ENCODE measurements at places on chromosomes 5 and 9. TPM values are rescaled to one million over a fixed set of nuclear protein-coding genes. Genes with fewer than 3 reads are reported as not detected.

DNA sequence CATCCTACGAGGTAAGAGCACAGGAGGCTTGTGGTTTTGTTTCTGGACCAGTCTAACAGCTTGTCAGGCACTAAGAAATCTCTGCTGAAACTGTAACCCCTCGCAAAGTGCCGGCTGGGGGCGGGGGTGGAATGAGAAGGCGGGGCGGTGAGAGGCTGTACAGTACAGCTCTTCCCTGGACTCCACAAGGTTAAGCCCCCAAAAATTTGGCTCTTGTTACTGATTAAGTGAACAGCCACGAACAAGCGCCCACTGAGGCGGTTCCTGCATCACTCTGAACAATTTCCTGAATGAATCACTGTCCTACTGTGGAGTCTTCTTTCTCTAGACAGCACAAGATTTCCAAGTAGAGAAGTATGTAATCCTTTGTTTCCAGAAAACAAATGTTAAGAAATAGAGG lies 6.8 kb downstream of the FBP2 start:
- no peak overlapping the region for H3K27ac ChIP-seq
- peaks cover 70% of the 10 kb centered on the region for H3K27me3 ChIP-seq
- H3K36me3 ChIP-seq = no peaks in the 10 kb centered on the region
- no peak for DNase-seq

- no peak overlapping the region for H3K4me3 ChIP-seq
- no peaks in the 10 kb centered on the region for H3K27me3 ChIP-seq
- H3K4me1 ChIP-seq = no peaks in the 10 kb centered on the region
- no peaks in the 10 kb centered on the region for H3K36me3 ChIP-seq
These were observed 255.9 kb downstream of the FAM114A2 start for GRCh38 chr5:153782589-153783361.

DNA sequence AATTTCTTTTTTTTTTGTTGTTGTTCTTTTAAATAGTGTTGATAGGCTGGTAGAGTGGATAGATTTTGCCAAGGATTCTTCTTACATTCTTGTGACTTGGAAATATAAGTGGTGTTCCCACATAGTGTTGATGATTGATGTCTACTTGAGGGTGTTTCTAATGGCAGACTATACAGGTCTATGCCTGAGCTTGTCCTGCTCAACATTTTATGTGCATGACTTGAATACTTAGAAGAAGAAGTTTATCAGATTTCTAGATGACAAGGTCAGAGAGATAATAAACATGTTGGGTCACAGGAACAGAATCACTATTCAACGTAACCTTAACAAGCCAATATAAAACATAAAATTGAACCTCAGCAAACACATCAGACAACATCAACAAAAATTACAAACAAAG lies 24.2 kb downstream of the XRCC4 start:
- H3K4me3 ChIP-seq = no peak overlapping the region
- no peak for DNase-seq
- H3K36me3 ChIP-seq = no peaks in the 10 kb centered on the region
- peaks cover 25% of the 10 kb centered on the region for H3K4me1 ChIP-seq
- no peak overlapping the region for H3K27ac ChIP-seq

SPATA6L gene
- 0.31 TPM for polyA plus RNA-seq

DNA sequence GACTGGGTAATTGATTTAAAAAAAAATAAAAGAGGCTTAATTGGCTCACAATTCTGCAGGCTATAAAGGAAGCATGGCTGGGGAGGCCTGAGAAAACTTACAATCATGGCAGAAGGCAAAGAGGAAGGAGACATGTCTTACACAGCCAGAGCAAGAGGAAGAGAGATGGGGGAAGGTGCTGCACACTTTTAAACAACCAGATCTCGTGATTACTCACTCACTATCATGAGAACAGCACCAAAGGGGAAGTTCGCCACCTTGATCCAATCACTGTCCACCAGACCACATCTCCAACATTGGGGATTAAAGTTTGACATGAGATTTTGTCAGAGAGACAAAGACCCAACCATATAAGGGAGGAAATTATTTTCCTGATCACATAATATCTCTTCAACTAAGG lies 138.8 kb upstream of the NR4A3 start:
- DNase-seq = no peak
- no peaks in the 10 kb centered on the region for H3K36me3 ChIP-seq

DNA sequence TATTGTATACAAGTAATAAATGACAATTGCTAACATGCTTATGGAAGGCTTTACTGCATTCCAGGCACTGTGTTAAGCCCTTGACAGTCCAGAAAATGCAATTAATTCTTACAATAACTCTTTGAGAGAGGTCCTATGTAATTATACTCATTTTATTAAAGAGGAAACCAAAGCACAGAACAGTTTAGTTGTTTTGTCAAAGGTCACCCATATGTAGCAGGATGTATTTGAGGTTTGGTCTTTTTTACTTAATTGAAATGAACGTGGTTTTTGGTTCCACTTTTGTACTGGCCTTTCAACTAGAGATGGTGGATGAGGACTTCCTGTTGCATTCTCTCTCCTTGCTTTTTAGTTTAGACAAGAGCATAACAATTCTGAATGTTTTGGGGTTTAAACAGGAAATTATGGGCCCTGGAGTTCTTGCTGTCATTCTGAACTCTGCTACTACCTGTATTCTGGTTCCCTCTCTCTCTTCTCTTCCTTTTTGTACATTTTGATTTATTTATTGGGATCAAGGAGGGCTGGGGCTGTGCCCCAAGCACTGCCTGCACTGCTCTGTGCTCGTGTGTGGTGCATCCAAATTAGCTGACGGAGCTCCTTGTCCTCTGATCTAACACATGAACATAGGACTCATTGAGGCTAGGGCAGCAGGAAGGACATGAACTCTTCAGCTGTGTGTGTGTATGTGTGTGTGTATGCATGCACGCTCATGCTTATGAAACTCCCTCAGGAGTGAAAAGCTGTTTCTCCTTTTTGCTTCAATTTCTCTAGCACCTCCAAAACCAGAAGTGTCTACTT lies 47.4 kb downstream of the SLC28A3 start:
- DNase-seq = no peak
- no peak overlapping the region for H3K4me3 ChIP-seq
- H3K4me1 ChIP-seq = no peaks in the 10 kb centered on the region
- no peaks in the 10 kb centered on the region for H3K36me3 ChIP-seq
- H3K27me3 ChIP-seq = no peaks in the 10 kb centered on the region
- no peak overlapping the region for H3K27ac ChIP-seq

PHYHD1 gene
- 0.91 TPM for polyA plus RNA-seq

DNA sequence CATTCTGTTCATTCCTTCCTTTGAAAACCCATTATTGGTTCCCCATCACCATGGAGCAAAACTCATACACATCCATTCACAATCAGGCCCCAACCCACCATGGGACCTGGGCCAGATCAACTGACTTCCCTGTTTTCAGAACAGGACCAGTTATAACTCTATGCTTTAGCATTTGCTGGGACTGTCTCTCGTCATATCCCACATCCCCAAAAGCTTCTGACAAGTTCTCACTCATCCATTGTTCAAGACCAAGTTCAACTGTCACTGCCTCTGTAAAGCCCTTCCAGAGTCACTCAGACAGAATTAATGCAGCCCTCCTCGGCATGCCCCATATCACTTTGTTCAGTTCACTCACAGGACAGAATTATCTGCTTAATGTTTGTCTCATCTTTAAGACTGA lies 4.0 kb downstream of the FAM169A start:
- H3K36me3 ChIP-seq = no peaks in the 10 kb centered on the region
- H3K4me3 ChIP-seq = no peak overlapping the region
- no peak overlapping the region for H3K27ac ChIP-seq

IL3 gene
- not detected for polyA plus RNA-seq

GRCh38 chr5:113524927-113525326 lies 11.4 kb downstream of the YTHDC2 start:
- DNase-seq = no peak
- H3K4me1 ChIP-seq = no peaks in the 10 kb centered on the region
- peaks cover 22% of the 10 kb centered on the region for H3K36me3 ChIP-seq

C5 gene
- 0.81 TPM for polyA plus RNA-seq

- no peaks in the 10 kb centered on the region for H3K4me1 ChIP-seq
- no peak for DNase-seq
- H3K4me3 ChIP-seq = no peak overlapping the region
- no peaks in the 10 kb centered on the region for H3K36me3 ChIP-seq
- H3K27me3 ChIP-seq = peaks cover 11% of the 10 kb centered on the region
These were observed 443.5 kb upstream of the KLF4 start for GRCh38 chr9:107933097-107933496.

DNA sequence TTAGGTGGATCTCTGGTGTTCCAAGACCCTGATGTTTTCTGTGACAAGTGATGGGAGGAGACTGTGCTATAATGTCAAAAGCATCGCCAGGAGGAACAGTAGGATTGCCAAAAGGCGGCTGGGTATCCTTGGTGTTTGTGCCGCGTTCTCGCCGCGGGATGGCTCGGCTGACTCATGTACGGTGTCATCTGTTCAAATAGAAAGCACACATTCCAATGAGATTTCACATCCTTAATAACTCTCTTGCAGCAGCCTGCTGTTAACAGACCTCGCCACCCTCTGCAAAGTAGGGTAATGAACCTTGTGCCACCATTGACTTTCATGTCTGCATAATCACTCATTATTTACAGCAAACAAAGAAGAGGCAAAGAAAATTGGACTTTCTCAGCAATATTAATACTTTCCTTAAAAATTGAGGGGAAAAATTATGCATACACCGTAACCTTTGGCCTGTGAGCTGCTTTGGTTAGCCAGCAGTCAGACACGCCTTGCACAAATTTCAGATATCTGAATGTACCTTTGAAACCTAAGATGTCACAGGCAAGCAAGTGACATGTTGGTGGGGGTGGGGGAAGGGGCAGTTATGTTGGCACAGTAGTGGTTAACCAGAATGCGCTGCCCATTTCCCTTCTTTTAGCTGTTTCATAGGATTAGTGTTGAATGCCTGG lies 289.4 kb downstream of the EFNA5 start:
- H3K27ac ChIP-seq = no peak overlapping the region
- DNase-seq = no peak

- no peak for DNase-seq
- no peak overlapping the region for H3K4me3 ChIP-seq
- H3K27ac ChIP-seq = no peak overlapping the region
- no peaks in the 10 kb centered on the region for H3K36me3 ChIP-seq
- no peaks in the 10 kb centered on the region for H3K4me1 ChIP-seq
These were observed 681 bp upstream of the CHSY3 start for GRCh38 chr5:129903466-129904101.

LEAP2 gene
- 2.3 TPM for polyA plus RNA-seq

PCDHGB7 gene
- not detected for polyA plus RNA-seq

GRCh38 chr5:72151169-72151568 lies 43.9 kb downstream of the MAP1B start:
- no peak overlapping the region for H3K27ac ChIP-seq
- no peaks in the 10 kb centered on the region for H3K27me3 ChIP-seq
- H3K4me1 ChIP-seq = peaks cover 9% of the 10 kb centered on the region
- H3K36me3 ChIP-seq = no peaks in the 10 kb centered on the region
- H3K4me3 ChIP-seq = no peak overlapping the region
- DNase-seq = peak; percentile 33

DNA sequence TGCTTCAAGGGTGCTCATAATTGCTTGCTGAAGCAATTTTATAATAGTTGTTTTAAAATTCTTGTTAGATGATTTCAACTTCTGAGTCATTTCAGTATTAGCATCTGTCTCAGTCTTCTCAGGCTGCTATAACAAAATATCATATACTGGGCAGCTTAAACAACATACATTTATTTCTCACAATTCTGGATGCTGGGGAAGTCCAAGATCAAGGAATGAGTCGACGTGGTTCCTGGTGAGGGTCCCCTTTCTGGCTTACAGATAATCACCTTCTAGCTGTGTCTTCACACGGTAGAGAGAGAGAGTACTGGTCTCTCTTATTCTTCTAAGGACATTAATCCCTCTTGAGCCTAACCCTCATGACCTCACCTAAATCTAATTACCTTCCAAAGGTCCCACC lies 160.4 kb downstream of the SIL1 start:
- H3K4me3 ChIP-seq = no peak overlapping the region
- H3K27me3 ChIP-seq = no peaks in the 10 kb centered on the region
- no peaks in the 10 kb centered on the region for H3K36me3 ChIP-seq
- no peak overlapping the region for H3K27ac ChIP-seq
- no peak for DNase-seq

PCDHGC3 gene
- not detected for polyA plus RNA-seq

DNA sequence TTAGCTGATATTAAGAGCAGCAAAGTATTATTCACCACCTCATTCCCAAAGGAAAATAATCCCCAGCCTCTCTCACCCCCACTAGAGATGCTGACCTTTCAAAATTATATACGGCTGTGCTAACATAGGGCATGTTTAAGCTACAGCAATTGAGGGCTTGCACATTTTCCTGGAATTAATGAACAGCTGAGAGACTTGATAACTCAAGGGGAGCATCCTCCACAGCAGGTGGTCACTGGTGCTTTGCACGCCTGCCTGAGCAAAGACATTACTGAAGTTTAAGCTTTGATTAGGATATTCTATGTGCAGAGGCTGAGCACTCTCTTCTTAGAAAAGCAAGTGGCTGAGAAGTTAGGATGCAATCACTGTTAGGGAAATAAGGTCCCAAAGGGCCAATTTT lies 230.9 kb downstream of the FAM114A2 start:
- no peaks in the 10 kb centered on the region for H3K36me3 ChIP-seq
- no peak for DNase-seq
- no peaks in the 10 kb centered on the region for H3K4me1 ChIP-seq
- no peaks in the 10 kb centered on the region for H3K27me3 ChIP-seq
- no peak overlapping the region for H3K4me3 ChIP-seq

DNA sequence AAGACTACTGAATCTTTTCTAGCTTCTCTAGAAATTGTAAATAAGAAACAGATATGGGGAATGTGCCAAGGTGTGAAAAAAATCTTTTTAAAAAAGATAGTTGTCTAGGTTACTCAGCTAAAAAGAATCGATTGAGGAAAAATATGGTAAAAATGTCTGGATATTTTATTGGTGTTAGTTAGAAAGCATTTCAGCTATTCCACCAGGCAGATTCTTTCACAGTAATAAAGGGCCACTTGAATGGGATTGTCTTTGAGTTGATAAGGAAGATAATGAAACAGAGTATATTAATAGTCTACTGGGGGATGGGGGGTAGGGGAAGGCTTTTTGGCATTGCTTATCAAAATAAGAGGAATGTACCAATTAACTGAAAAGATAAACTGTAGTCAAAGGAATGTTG lies 51.9 kb downstream of the SLIT3 start:
- H3K4me1 ChIP-seq = no peaks in the 10 kb centered on the region
- no peak overlapping the region for H3K27ac ChIP-seq
- no peak for DNase-seq

DNA sequence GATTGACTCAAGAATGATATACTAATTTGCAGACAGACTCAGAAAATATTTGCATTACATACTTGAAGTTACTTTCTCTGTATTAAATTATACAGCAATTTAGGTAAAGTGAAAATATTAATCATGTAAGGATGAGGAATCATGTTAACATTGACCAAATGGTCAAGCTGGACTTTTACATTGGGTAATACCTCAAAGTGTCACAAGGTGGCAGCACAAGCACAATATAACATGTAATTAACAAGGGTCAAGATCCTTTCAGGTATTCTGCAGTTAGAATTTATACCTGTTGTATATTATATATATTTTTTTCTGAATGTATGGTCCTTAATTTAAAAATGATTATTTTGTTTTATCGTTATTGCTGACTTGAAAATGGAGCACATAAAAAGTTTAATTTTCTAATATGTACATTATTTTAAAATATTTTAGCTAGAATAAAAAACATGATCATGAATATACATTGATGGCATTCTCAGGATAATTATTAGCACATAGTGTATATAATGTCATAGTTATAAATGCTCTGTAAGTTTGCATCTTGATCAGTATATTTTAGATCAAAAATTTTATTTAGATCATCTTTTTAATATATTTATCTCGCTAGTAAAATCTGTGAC lies 8.6 kb downstream of the HAPLN1 start:
- H3K4me3 ChIP-seq = no peak overlapping the region
- no peak overlapping the region for H3K27ac ChIP-seq
- no peaks in the 10 kb centered on the region for H3K27me3 ChIP-seq
- no peaks in the 10 kb centered on the region for H3K36me3 ChIP-seq
- H3K4me1 ChIP-seq = no peaks in the 10 kb centered on the region
- peak; percentile 50 for DNase-seq

PCDHA5 gene
- not detected for polyA plus RNA-seq

All from K562 (cell line).